ENCODE measurements at places on chromosomes 4 and X.

GRCh38 chr4:156378033-156378665 is 424.5 kb upstream of the CTSO start:
- peak; percentile 25 for DNase-seq

GRCh38 chr4:67632492-67632891 is 68.5 kb downstream of the UBA6 start:
- DNase-seq: peak; percentile 84

- DNase-seq: no peak
Observed at GRCh38 chr4:147927377-147928137, 195.7 kb downstream of the ARHGAP10 start.

DNA sequence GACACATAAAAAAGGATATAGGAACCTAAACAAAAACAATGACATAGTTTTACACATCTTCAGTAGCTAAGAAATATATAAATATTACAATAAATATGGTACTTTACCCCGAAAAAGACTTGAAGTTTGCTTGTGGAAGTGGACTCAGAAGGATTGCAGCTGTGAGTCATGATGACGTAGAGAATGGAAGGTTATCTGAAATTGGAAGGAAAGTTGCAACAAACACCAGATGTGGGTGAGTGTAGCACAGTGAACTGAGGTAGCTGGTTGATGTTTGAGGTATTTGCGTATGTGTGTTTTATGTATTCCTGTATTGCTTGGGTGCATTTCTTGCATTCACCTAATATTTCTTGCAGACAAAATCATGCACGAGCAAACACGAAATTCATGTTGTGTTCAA is 113.0 kb downstream of the ARX start:
- no peak for DNase-seq

DNA sequence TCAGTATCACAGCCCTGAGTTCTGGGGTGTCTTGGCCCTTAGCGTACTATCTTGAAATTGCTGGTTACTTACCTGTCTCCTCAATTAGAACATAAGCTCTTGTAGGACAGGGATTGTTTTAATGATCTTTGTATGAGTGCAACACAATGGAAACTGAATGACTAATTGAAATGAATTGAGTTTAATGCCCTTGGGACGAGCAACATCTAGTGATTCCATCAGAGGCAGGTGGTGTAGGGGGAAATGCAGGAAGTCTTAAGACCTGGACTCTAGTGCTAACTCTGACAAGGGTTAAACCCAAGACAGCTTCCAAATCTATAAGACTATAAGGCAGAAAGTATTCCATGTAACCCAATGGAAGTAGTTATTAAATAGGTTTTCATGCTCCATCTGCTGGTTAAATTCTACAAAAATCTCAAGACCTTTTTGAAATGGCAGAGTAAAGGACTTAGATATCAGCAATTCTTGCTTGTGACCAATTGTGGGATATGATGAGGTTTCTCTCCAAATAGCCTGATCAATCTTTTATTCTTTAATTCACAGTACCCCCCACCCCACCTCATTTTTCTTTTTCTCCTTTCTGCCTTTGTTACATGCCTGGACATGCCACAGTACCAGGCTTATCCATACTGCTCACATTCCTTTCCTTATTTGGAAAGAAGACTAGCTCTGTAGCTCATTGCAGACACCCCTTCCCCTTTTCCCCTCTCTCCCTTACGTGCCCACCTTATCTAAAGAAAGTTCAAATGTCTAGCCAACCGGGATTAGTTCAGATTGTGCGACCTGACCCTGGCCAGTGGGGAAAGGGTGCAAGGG is 340.8 kb downstream of the PAPSS1 start:
- no peak for DNase-seq

GRCh38 chrX:69298466-69299140 is 133.3 kb upstream of the PJA1 start:
- no peak for DNase-seq

DNA sequence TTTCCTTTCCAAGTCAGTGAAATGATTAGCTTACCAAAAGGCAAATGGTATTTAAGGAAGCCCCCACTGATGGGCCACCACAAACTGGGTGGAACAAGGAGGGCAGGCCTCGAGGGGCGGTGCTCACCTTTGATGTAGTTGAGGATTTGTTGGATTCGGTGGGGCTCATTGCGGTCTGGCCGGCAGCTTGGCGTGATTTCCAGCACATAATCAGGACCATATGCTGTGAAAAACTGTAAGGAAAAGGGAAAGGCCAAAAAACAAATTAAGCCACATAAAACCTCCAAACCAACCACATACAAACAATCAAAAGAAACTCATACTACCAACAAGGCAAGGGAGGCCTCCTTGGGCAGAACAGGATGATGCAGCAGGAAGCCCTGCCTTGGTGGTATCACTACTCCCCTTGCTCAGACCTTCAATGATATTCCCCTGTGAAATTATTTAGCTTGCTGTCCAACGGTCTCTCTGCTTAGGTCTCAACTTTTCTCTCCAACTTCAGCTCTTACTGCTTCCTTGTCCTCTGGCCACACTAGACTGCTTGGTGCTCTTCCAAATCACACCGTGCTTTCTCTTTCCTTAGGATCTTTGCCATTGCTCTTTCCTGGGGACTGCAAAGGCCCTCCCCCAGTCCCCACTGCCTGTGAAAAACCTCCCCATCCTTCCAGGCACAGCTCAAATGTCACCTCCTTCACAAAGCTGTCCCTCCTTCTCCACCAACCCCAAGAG is 46.1 kb upstream of the CITED1 start:
- no peak for DNase-seq

DNA sequence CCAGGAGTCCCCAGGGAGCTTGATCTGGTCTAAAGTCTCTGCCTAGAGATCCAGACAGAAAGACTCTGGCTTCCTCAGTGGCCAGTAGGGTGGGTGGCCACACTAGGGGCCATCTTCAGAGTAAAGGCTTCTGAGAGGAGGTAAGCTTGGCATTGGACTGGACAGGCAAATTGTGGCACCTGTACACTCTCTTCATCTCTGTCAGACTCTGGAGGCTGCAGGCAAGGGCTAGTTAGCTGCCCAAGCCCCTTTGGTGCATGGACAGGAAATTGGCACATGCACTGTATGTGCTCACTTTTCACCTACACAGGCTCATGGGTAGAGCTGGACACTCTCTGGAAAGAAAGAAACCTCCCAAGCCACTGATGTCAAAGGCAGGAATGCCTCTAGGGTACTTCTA is 142.8 kb downstream of the PJA1 start:
- no peak for DNase-seq

DNA sequence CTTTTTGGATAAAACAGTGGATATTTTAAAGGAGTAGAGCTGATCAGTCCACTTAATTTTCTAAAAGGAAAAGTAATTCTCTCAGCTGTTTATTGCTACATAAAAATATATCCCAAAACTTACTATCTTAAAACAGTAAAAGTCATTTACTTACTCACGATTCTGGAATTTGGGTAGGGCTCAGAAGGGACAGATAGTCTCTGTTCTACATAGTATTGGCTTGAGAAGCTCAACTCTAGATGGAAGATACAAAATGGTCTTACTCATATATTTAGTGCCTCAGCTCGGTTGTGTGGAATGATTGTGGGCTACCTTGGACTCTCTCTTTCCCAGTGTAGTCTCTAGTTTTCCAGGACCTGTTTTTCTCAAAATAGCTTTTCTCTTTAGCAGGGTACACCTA is 691.5 kb upstream of the POU3F4 start:
- DNase-seq: no peak

DNA sequence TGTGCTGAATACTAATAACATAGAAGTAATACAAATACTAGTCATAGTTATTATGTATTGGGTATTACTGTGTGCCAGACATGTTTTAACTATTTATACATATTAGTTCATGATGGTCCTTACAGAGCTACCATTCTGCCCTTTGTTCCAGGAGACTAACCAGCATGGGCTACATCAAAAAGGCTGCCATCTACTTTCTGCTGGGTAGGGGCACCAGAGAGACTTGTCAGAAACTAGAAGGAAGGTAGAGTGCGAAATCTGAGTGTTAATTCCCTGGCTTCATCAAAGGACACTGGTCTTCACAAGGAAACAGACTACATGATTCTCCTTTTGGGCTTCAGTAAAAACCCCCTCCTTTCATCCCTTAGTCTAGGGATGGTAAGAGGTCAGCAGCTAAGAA is 347.8 kb downstream of the GBA3 start:
- DNase-seq: no peak

GRCh38 chrX:120145295-120145925 is 13.0 kb upstream of the RHOXF2 start:
- peak; percentile 3 for DNase-seq

GRCh38 chrX:113522814-113523213 is 682.2 kb upstream of the AMOT start:
- DNase-seq: peak; percentile 78

DNA sequence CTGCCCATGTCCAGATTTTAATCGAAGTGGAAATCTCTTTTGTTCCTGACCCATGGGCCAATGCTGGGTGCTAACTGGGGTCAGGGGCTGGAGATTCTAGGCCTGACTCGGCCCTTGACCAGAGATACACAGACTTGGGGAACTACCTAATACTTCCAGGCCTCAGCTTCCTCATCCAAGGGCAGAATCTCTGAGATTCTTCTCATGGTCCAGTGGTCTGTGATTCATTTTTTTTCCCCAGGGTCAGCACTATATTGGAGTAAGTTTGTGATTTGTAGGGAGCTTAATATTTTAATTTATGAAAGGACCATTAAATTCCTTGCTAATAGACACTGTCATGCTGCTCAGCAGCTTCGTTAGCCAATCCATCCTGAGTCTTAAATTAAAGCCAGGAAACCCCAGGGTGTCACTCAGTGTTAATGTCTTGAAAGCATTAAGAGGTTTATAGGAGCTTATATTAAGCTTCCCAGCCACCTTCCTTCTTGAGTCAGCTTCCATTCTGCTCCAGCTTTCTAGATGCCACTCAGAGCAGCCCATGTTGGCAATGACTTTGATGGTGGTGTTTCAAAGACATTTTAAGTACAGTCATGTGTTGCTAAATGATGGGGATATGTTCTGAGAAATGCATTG is 27.0 kb upstream of the PROM1 start:
- no peak for DNase-seq

DNA sequence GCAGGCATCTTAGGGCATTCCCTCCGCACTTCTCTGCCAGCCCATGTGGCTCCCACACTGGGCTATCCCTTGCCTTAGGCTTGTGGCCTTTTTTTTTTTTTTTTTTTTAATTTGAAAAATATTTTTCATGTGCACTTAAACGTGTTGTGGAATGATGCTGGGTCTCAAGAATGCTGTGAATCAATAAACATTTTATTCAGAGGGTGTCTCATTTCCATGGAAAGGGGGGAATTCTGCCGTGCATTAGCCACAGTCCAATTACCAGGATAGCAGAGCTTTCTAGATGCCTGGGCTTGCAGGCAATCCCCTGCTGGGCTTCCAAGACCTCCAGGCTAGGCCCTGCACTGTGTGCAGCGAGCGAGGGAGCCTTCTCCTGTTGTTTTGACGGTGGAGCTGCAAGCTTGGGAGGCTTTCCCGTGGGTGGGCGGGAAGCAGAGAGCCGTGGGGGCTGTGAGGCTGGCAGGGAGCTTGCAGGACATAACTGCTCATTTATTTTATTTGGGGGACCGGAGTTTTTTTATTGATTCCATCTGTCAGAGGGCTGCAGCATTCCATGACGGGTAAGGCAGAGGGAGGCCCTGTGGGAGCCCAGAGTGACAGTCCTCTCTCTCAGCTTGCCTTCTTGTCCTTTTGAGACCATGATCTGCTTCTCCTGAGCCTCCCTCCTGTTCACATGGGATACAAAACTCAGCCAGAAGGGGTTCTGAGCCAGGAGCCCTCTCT is 2.6 kb upstream of the CPZ start:
- DNase-seq: no peak

DNA sequence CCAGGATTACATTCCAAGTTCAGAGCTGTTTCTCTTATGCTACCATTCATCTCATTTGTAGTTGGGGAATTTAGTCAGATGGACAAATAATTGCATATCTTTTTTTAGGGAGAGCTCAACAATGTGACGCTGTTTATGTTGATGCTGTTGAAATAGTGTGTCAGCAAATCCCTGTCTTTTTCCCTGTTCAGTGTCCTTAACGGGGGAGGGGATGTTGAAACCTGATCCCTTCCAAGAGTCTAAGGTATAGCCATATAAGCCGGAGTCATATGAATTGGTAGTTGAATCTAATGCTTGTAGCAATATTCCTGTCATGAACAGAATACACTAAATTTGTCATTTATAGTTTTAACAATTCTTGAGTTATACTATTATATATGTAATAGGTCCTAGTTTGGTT is 293.5 kb upstream of the FAT1 start:
- no peak for DNase-seq

DNA sequence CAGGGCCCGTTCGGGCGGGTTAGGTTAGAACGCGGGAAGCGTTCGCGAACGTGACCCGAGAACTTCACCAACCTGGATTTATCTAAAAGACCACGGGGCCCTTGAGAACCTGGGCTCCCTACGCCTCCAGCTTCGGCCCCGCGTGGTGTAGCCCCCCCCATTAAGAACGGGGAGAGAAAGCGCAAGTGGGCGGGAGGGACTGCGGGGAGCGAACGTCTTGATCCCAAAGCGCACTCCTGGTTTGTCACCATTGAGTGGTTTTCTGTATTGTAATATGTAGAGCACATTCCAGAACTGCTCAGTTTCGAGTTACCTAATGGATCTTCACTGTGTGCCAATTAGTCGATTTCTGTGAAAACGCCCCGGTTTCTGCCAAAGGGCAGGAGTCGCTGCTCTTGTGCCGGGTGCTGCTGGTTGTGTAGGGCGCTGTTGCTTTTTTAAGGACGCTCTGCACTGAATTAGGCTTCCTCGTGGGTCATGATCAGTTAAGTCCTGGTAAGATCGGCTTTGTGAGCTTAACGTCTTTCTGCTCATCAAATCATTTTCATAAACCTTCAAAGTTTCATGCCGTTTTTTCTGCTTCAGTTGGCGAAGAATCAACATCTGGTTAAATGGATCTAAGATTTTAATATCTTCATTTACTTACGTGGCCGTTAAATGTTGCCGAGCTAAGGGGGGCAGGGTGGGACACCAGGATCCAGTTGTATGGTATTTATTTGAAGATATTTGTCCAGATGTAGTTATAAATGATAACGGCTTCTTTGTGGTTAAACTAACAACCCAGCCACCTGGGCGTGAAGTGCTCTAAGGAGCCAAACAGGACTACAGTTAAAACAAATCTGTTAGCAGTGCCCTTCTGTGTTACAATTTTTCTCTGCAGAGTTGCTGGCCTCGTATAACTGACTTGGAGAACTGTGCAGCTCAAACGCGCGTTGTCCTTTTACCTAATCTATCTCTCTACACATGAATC is 809 bp downstream of the MND1 start:
- peak; percentile 53 for DNase-seq

- no peak for DNase-seq
Observed at GRCh38 chr4:164188236-164188635, 565.7 kb upstream of the SMIM31 start.

GRCh38 chrX:72271091-72271788 is 5.8 kb downstream of the RPS4X start:
- DNase-seq: no peak

GRCh38 chrX:124931241-124931640 is 388.4 kb upstream of the TEX13C start:
- DNase-seq: no peak

- DNase-seq: no peak
Observed at GRCh38 chr4:103075435-103075893, 1.1 kb downstream of the SLC9B2 start.

Data from MV-4-11 (cell line).